Stomach (tissue), 19 donors: ENCODE measurements at places on chromosomes 12 and 14.

DNA sequence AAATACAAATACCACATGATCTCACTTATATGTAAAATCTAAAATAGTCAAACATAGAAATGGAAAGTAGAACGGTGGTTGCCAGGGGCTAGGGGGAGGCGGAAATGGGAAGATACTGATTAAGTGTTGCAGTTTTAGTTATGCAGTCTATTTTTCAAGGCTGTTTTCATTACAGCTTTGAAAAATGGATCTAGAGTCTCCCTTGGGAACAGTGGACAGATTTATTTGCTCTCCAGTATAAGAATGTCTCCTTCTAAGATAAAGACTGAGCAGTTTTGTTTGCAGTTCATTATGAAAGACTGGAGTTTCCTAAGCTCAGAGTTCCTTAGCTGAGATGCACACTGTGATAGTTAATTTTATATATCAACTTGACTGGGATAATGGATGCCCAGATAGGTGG lies 202.5 kb downstream of the KLHL28 start:
- DNase-seq = peak; percentile 31

DNA sequence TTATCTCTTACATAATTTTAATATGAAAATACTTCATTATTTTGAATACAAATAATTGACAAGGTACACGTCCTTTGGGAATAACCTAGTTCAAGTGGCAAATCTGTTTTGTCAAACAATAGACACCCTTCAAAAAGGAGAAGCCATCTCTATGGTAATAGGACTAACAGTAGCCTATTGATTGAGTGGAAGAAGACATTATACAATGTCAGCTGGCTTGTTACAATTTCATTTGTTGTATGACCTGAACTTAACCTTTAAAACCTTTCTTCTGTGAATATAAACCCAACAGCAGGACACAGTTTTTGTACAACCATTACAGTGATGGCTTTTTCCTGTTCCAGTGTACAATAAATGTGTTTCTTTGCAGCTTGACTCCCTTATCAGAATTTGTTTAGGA lies 8.1 kb downstream of the TMEM260 start:
- DNase-seq = no peak

DNA sequence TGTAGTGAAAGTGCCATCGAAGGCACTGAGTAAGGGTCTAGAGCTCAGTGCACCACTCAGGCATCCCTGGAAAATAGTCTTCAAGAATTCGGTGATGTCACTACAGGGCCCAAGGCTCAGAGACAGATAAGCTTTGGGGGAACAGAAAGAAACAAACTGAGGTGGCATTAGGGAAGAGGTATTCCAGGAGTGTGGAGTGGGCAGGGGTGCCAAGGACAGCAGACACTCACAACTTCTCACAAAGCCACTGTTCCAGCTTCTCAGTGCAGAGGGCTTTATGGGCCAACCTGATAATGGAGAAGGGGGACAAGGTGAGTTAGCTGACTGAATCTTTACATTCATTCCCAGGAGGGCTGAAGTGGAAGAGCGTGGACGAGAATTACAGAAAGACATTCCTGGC lies 2.1 kb downstream of the LALBA start:
- no peak for DNase-seq

GRCh38 chr12:96322720-96323119 lies 77.5 kb downstream of the CDK17 start:
- no peak for DNase-seq

GRCh38 chr14:91250912-91251311 lies 6.4 kb upstream of the GPR68 start:
- DNase-seq = no peak
